Caudate nucleus (tissue), 63 donors: ENCODE measurements at places on chromosomes 4 and X.

DNA sequence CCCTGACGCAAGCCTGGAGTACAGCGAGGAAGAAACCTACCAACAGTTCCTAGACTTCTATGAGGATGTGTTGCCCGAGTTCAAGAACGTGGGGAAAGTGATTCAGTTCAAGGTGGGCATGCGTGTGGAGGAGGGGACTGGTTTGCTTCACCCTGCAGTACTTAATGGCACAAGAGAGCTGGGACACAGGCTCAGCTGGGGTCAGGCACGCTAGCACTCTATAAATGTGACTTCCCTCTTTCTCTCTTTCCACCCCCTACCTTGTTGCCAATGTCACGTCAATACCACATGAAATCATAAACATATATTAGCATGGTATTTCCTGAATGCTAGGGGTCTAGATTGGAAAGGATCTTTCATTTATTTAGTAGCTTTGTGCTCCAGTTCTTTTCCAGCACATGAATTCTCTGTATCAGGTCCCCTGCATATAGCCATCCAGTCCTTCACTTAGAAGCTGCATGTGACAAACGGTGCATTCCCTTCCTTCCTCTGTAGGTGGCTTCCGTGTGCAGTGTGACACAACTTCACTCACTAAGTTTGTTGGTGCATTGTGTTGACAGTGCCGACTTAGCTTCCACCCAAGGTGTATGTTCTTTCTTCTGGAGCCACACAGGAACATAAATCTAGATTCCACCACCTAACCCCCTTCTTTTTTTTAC is 25.6 kb downstream of the ZRSR2 start:
- DNase-seq, result no peak

DNA sequence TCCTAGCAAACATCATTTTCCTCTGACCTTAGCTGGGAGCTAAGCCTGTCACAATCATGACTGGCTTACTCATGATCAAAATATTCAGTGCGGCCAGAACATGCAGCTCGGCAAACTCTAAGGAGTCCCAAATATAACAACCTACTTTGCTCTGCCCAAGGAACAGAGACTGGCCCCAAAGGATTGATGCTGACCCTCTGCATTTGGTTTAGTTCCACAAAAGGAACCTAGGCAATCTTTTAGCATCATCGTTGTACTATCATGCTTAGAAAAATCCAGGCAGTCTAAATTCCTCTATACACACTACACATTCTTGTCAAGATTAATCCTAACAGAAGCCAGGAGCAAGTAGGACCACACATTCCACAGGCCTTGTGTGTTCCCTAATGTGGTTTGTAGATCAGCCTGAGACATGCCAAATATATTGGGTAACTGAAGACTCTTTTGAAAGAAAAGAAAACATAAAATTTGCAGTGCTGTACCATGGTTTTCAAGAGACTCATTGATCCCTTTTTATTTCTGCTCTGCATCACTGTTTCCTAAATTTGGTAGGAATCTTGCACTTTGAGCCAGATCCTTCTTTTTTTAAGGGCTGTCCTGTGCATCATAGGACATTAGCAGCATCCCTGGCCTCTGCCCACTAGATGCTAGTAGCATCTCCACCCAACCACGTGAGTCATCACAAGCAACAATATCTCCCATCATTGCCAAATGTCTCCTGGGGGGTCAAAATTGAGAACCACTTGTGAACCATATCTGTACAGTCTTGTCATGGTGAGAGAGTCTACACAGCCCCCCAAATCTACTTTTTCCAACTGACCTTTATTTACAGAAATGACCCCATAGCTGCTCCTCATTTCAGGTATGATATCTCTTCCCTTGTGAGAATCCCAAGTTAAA is 17.6 kb upstream of the CC2D2A start:
- no peak for DNase-seq

DNA sequence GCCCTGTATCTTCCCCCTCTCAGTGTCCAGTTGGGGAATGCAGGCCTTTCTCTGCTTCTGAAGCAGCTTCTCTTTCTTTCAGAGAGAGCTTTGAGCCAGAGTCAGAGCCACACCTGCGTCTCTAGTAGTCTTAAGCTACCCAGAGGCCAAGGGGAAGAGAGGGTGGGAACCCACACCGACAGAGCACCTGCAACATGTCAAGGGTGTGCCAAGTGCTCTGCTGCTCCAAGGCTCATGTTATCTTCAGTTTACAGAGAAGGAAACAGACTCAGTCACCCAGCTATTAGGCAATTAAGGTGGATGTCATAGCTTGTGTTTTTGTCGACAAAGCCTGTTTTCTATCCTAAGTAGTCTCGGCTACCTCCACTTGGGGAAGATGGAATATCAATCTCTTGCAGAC is 22.7 kb upstream of the RNF212 start:
- no peak for DNase-seq

GRCh38 chrX:119072744-119073143 is at the start of gene CT47C1:
TSS of gene CT47C1 (plus strand) at chrX:119072993. CDS start at chrX:119073226, 233 bp downstream.
- no peak for DNase-seq

DNA sequence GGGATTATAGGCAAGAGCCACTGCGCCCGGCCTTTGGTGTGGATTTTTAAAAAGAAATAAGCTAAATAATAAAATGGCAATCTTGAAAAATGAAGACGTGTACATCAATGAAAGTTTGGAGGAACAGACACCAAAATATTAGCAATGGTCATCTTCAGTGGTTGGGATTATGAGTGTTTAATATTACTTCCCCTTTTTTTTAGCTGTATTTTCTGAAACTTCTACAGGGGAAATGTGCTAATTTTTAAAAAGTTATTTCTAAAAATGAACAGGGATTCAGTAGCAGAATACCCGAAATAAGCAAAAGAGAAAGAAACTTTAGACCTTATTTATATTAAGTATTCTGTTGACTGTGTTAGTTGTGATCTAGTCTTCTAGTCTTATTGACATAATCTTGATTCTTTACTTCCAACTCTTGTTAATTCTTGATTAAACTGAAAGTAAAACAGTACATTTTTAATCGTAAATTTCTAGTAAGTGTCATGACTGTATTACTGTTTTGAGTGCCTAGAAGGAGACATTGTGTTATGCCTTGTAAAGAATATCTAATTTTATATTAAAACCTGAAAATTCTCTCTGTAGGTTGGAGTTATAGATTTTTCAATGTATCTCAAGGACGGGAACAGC is 51.3 kb downstream of the RUFY3 start:
- DNase-seq, result no peak

GRCh38 chr4:182451441-182451840 is 208.2 kb downstream of the TENM3 start:
- no peak for DNase-seq

GRCh38 chrX:153557618-153558355 is 40.3 kb downstream of the ATP2B3 start:
- no peak for DNase-seq

- no peak for DNase-seq
These were observed 231.9 kb upstream of the INTU start for GRCh38 chr4:127400731-127401346.

DNA sequence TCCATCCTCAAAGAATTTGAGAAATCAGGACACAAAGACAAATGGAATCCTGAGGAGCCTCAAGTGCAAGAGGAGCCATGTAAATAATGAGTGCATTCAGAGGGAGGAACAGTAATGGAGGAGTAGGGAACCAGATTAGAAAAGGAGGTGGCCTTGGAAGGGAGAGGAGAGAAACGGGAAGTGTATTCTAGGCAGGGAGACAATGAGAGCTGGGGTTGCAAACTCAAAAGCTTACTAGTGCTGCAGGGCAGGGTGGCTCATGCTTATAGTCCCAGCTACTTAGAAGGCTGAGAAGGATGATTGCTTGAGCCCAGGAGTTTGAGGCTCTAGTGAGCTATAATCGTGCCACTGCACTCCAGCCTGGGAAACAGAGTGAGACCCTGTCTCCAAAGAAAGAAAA is 113.2 kb upstream of the LSM6 start:
- DNase-seq, result no peak

- no peak for DNase-seq
These were observed 33.8 kb downstream of the TSPAN5 start for GRCh38 chr4:98624642-98625041.

- DNase-seq, result no peak
These were observed 1.3 kb upstream of the TMEM154 start for GRCh38 chr4:152680988-152681603.

- DNase-seq, result peak; percentile 0
These were observed 22.5 kb downstream of the MID1 start for GRCh38 chrX:10597871-10598270.

DNA sequence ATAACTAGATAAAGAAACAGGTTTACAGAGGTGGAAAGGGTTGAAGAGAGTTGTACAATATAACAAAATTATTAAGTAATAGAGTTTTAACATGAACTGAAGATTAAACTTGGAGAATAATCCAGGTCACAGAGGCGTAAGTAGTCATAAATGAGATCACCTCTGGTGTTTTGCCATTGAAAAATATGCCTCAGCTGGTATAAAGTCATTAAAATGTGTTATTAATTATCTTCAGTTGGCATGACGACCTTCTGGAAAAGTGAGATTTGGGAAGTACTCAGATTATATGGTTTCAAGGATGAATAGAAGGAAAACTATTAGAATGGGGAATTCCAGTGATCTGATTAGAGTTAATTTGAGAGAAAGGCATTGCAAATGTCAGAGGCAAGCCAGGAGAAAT is 237.5 kb upstream of the ANXA10 start:
- no peak for DNase-seq
